ENCODE measurements at places on chromosomes 12 and 14.
A peak's percentile ranks its signal among the peaks of the same experiment; 100 is the strongest.

DNA sequence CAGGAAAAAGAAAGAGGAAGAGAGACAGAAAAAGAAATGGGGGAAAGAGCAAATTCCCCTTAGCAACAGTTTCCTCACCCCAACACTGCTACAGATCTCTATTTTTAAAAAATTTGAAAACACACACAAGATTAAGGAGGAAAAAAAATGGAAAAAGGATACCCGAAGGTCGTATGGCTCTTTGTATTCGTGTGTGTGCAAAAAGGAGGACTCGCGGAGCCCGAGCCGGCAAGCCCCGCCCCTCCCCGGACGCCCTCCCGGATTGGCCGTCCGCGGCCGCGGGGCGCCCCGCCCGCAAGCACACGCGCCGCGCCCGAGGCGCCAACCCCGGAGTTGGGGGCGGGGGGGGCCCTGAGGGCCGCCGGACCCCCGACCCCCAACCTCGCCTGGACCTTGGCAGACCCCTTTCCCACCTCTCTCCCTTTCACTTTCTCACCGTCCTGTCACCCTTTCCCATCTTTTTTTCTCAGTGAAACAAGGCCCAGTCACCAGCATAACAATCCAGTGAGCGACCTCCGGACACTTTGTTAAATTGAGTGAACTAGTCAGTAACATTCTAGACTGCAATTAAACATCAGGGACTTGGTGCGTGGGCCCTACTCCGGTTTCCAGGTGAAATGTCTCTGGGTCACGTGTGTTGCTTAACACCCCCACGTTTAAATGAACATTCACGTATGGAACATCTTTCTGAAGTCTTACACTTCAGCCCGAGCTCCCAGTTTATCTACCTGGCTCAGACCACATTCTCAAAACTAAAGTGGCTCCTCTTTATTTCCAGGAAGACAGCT, at the start of gene C14orf93:
Gene C14orf93 (minus strand): TSS at position 205 of the 788 bp plus-strand sequence. CDS start 11,120 bp downstream, outside the sequence.
- DNase-seq: peak; percentile 86

DNA sequence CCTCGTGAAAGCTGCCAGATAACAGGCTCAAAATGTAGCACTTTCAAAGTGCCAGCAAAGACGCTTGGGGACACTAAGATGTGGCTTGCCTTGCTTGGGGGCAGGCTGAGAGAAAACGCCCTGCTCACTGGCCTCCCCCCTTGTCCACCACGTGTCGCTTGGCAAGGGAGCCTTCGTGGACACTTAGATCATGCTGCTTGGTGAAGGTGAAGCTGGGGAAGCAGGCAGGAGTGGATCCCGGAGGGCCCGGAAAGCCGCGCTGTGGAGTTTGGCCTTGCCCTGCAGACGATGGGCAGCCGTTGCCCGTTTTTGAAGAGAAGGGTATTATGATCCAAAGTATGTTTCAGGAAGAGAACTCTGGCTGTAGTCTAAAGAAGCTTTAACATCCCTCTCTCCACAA, 53.4 kb upstream of the BDKRB2 start:
- DNase-seq: no peak

- DNase-seq: no peak
Observed at GRCh38 chr14:88208858-88209257, 114.2 kb downstream of the KCNK10 start.

- peak; percentile 3 for DNase-seq
Observed at GRCh38 chr12:7905071-7905470, 30.9 kb downstream of the SLC2A3 start.

- DNase-seq: no peak
Observed at GRCh38 chr14:64778104-64778754, 74.0 kb downstream of the PLEKHG3 start.

GRCh38 chr14:92587700-92588085, 74.1 kb downstream of the RIN3 start:
- DNase-seq: no peak

GRCh38 chr12:78181544-78182162, 351.0 kb downstream of the NAV3 start:
- no peak for DNase-seq

DNA sequence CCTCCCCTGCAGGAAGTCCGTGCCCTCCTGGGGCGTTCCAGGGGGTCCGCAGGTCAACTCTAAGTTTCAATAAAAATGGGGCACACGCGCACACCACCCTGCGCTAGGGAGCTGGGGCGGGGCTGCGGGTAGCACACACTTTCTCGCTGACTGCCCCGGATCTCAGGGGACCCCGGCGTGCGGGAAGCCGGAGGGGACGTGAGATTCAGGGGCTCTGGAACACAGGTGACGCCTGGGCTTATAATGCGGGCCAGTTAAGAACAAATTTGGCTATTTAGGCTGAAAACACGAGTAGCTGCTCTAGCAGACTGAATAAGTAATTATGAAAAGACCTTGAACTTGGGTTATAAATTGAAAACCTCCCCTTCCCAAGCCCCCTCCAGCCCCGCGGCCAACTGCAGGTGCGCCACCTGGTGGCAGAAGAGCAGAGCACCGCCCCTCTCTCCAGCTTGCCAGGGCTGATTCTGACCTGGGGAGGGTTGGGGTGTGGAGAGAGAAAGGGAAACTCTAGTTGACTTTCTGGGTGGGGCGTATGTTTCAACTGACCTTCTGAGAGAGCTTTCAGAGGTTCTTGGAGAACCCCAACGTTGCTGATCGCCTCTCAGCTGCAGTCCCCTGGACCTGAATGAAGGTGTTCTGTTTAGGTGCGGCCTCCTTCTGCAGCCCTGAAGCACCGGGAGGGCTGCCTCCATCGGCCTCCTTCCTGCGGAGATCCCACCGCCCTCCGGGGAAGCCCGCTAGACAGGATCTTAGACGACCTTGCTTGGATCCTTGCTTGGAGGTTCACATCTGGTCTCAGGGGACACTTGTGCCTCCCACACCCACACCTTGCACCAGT, 118.4 kb upstream of the EVL start:
- peak; percentile 76 for DNase-seq

GRCh38 chr12:50574601-50575348, 70.0 kb downstream of the DIP2B start:
- no peak for DNase-seq
